Endodermal cell (in vitro differentiated cells): ENCODE measurements at places on chromosomes 6 and 20. TPM values are rescaled to one million over a fixed set of nuclear protein-coding genes. Genes with fewer than 3 reads are reported as not detected.

The NMBR gene
- total RNA-seq, result 0.33 TPM in 1 of 3 replicates, not detected in the others

The NKX2-2 gene
- 0.31 to 0.46 TPM in 2 of 3 replicates, not detected in the other for total RNA-seq

The TDRD6 gene
- total RNA-seq, result 0.02 and 0.09 TPM in 2 replicates

The FAM83B gene
- total RNA-seq, result 13.9 and 14.9 TPM in 2 replicates

The APMAP gene
- total RNA-seq, result 58.4 and 60.2 TPM in 2 replicates

The DCDC2 gene
- total RNA-seq, result 0.59 and 1.4 TPM in 2 replicates

GRCh38 chr20:48797275-48797825 lies 30.4 kb downstream of the PREX1 start:
- H3K27me3 ChIP-seq, result no peaks in the 10 kb centered on the region
- H3K4me3 ChIP-seq, result no peak overlapping the region
- no peaks in the 10 kb centered on the region for H3K36me3 ChIP-seq
- H3K4me1 ChIP-seq, result peaks cover 24% of the 10 kb centered on the region
- DNase-seq, result peak; percentile 65
- peak overlapping the region; percentile 92 for H3K27ac ChIP-seq

DNA sequence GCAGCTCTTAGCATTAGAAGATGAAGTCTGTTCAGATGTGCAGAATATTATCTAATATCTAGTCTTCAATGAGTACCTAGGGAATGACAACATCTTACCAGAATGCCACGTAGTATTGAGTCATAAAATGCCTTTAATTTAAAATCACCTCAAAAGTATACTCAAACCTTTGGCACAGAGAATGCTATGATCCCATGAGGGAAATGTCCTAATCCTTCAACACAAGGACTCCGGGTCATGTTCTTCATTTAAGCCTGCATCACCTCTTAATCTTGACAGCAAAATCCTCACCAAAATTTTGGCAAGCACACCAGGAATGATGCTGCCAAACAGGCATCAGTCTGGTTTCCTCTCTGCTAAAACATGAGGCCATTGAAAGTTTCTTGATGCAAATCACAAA lies 23.6 kb upstream of the MARCKS start:
- H3K27ac ChIP-seq, result no peak overlapping the region
- H3K36me3 ChIP-seq, result no peaks in the 10 kb centered on the region
- no peak overlapping the region for H3K4me3 ChIP-seq
- no peak for DNase-seq
- no peaks in the 10 kb centered on the region for H3K4me1 ChIP-seq

DNA sequence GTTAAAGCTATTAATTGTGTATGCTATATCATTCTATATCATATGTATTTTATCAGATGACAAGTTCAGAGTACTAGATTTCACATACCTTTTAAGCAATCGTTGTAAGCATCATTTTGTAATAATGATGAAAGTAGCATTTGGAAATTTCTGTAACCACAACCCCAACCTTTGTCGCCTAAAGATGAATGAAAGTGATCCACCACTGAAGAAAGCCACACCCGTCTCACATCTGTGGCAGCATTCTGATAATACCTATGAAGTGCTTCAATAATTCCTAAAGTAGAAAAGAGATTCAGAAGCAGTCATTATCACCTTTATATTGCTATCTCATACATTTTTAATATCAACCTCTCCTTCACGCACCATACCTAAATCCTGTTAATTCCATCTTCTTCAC lies 16.6 kb downstream of the ZUP1 start:
- no peak overlapping the region for H3K27ac ChIP-seq
- no peak overlapping the region for H3K4me3 ChIP-seq
- DNase-seq, result no peak
- H3K27me3 ChIP-seq, result no peaks in the 10 kb centered on the region
- no peaks in the 10 kb centered on the region for H3K4me1 ChIP-seq

DNA sequence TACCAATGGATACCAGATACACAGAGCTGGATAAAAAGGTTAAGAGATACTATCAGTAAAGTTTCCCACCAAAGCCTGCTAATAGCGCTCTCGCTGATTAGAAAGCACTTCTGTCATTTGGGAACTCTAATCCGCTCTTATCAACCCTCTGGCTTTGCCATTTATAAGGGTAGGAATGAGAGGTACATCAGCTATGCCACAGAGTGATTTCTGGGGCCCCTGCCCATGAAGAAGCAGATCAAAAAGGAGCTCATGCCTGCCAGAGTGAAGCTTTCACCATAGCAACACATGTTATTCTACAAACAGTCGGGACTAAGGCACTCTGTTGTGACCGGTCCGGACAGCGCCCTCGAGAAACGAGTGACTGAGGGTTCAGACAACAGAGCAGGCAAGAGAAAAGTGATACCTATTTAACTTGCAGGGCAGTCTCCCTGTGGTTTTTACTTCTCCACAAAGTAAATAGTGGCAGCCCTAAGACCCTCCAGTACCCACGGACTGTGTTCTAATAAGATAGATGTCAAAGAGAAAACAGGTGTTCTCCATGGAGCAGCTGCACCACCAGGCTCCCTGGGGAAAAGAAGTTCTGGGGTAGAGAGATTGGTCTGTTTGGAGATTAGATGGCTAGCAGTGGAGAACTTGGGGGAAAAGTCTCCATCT lies 5.6 kb downstream of the TRAM2 start:
- H3K27ac ChIP-seq, result peak overlapping the region; percentile 18
- H3K27me3 ChIP-seq, result no peaks in the 10 kb centered on the region
- H3K4me3 ChIP-seq, result no peak overlapping the region
- no peak for DNase-seq
- peaks cover 22% of the 10 kb centered on the region for H3K4me1 ChIP-seq

DNA sequence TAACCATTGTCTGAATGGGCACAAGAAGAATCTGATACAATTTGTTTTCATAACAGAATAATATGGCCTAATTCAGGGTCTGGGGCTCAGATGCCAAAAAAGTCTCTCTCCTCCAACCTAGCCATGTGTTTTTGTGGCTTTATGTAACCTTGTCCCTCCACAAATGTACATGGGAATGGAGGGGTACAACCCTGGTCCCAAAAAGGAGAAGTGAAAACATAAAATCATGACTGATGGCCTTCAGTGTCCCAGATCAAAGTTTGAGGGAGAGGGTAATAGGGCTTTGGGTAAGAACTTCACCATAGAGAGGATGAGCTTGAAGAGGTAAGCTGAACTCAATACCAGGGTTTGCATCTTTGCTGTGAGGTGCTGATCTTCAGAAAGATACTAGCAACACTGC lies 136.3 kb upstream of the BACH2 start:
- no peak overlapping the region for H3K4me3 ChIP-seq
- H3K4me1 ChIP-seq, result no peaks in the 10 kb centered on the region
- no peaks in the 10 kb centered on the region for H3K36me3 ChIP-seq
- DNase-seq, result no peak
- no peak overlapping the region for H3K27ac ChIP-seq
- no peaks in the 10 kb centered on the region for H3K27me3 ChIP-seq

GRCh38 chr6:87378947-87379346 lies 28.8 kb upstream of the CFAP206 start:
- H3K27me3 ChIP-seq, result no peaks in the 10 kb centered on the region
- no peaks in the 10 kb centered on the region for H3K36me3 ChIP-seq
- no peak overlapping the region for H3K27ac ChIP-seq
- no peak overlapping the region for H3K4me3 ChIP-seq
- H3K4me1 ChIP-seq, result no peaks in the 10 kb centered on the region

DNA sequence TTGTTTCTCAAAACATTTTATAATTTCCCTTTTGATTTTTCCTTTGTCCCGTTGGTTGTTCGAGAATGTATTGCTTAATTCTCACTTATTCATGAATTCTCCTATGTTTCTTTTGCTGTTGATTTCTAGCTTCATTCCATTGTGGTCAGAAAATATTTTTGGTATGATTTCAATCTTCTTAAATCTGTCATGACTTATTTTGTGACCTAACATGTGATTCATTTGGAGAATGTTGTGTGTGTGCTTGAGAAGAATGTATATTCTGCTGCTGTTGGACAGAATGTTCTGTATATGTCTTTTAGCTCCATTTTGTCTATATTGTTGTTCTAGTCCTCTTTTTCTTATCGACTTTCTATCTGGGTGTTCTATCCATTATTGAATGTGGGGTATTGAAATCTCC lies 286.2 kb upstream of the RNF217 start:
- no peak overlapping the region for H3K27ac ChIP-seq
- no peaks in the 10 kb centered on the region for H3K27me3 ChIP-seq
- H3K4me1 ChIP-seq, result no peaks in the 10 kb centered on the region
- DNase-seq, result no peak
- H3K4me3 ChIP-seq, result no peak overlapping the region
- no peaks in the 10 kb centered on the region for H3K36me3 ChIP-seq

DNA sequence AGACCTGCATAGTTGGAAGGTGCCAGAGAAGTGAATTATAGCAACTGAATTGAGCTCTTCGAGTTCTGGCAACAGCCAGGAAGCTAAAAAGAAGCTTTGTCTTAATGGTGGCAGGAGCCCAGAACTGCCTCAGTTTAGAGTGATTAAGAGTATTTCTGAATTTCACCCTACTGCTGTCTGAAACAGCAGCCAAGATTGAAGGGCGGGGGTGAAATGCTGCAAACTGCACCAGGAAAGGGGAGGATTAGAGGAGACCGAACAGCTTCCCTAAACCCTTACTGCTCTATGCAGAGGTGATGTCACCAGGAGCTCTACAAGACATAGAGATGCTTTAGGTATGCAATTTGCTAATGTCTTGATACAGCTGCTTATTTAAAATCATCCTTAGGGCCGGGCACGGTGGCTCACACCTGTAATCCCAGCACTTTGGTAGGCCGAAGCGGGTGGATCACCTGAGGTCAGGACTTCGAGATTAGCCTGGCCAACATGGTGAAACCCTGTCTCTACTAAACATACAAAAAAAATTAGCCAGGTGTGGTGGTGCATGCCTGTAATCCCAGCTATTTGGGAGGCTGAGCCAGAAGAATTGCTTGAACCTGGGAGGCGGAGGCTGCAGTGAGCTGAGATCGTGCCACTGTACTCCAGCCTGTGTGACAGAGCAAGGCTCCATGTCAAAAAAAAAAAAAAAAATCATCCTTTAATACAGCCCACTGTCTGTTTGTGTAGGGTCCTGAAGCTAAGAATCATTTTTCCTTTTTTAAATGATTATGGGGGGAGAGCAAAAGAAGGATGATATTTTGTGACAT lies 91.7 kb upstream of the IYD start:
- H3K27ac ChIP-seq, result no peak overlapping the region
- H3K36me3 ChIP-seq, result no peaks in the 10 kb centered on the region
- no peaks in the 10 kb centered on the region for H3K4me1 ChIP-seq

DNA sequence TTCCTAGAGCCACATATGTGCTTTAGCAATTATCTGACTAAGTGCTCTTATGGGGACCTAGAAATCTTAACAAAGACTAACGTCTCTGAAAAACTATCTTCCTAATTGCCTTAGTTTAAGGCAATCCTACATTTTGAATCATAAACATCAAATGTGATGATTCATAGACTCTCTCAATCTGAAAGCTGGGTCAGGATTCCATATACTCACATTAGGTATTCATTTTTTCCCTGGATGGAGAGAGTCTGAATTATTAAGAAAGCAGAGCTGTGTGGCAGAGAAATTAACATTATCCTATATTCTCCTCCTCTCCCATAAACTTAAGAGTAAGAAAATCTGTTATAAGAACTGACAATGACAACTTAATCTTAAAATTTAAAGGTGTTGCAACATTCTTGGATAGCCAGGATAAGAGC lies 1.6 kb upstream of the PRL start:
- H3K4me3 ChIP-seq, result no peak overlapping the region
- H3K36me3 ChIP-seq, result no peaks in the 10 kb centered on the region
- H3K4me1 ChIP-seq, result no peaks in the 10 kb centered on the region
- H3K27me3 ChIP-seq, result no peaks in the 10 kb centered on the region
- no peak for DNase-seq

GRCh38 chr20:37379967-37380828 lies 34.3 kb downstream of the SRC start:
- H3K27me3 ChIP-seq, result no peaks in the 10 kb centered on the region
- DNase-seq, result peak; percentile 51
- H3K4me1 ChIP-seq, result peaks cover 9% of the 10 kb centered on the region

DNA sequence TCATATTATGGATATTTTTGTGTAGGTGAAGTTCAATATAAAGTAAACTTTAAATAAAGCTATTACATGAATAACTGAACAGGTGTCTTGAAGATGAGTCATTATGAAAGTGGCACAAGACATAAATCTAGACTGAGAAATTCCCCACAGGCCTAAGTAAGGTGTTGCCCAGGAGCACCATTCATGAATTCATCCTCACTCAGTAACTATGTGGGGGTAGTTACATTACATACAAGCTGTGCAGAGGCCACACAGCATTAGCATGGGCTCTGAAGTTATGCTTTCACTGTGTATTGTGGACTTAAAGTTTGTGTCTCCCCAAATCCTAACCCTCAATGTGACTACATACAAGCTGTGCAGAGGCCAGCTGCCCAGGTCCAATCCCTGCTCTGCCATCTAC lies 65.9 kb downstream of the BCAS1 start:
- no peaks in the 10 kb centered on the region for H3K27me3 ChIP-seq
- H3K4me1 ChIP-seq, result no peaks in the 10 kb centered on the region
- H3K27ac ChIP-seq, result no peak overlapping the region
- no peak overlapping the region for H3K4me3 ChIP-seq
- no peak for DNase-seq
- H3K36me3 ChIP-seq, result no peaks in the 10 kb centered on the region

DNA sequence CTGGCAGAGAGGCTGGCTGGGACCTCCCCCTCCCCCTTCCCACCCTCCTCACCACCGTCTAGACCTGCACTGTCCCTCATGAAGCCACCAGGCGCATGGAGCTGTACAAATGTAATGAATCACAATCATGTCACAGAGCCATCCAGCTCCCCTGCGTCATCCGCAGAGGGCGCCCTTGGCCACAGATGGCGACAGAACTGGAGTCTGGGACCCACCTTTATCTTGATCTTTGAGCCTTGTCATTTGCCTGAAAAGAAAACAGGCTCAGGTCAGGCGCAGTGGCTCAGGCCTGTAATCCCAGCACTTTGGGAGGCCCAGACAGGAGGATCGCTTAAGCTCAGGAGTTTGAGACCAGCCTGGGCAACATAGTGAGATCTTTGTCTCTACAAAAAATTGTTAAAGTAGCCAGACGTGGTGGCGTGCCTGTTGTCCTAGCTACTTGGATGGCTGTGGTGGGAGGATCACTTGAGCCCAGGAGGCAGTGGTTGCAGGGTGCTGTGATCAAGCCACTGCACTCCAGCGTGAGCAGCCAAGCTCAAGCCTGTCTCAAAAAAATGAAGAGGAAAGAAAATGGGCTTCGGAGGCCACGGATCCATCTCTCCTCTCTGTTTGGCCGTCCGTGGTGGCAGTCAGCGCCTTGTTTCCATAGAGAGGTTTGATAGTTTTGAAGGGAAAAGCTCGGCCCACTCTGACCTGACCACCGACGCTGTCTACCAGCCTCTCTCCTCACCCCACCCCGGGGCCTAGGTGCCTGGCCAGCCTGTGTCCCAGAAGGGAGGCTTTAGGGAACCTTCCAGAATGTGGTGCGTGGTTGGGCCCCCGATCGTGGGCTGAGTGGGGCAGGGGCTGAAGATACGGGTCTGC lies 6.2 kb downstream of the COL9A3 start:
- DNase-seq, result peak; percentile 86
- H3K4me3 ChIP-seq, result no peak overlapping the region
- H3K27ac ChIP-seq, result peak overlapping the region; percentile 25
- peaks cover 14% of the 10 kb centered on the region for H3K4me1 ChIP-seq

DNA sequence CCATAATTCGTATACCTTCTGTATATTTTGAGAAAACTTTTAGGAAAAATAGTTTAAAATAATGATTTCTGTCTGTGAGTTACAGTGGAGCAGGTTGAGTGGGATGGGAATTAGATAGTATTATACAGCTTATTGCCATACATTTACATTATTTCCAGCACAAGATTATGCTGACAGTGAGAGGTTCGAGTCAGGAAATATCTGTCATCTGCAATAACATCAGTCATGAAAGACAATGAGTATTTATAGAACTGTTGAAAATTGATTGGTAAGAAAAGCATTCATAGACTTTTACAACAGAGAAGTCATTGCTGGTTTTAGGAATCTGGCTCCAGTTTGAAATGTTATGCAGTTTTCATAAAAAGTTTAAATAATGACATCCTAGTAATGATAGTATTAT lies 45.9 kb downstream of the FAM135A start:
- H3K27ac ChIP-seq, result no peak overlapping the region
- H3K4me1 ChIP-seq, result no peaks in the 10 kb centered on the region
- no peak for DNase-seq
- no peaks in the 10 kb centered on the region for H3K27me3 ChIP-seq
